ENCODE measurements at places on chromosomes 1 and 21.

DNA sequence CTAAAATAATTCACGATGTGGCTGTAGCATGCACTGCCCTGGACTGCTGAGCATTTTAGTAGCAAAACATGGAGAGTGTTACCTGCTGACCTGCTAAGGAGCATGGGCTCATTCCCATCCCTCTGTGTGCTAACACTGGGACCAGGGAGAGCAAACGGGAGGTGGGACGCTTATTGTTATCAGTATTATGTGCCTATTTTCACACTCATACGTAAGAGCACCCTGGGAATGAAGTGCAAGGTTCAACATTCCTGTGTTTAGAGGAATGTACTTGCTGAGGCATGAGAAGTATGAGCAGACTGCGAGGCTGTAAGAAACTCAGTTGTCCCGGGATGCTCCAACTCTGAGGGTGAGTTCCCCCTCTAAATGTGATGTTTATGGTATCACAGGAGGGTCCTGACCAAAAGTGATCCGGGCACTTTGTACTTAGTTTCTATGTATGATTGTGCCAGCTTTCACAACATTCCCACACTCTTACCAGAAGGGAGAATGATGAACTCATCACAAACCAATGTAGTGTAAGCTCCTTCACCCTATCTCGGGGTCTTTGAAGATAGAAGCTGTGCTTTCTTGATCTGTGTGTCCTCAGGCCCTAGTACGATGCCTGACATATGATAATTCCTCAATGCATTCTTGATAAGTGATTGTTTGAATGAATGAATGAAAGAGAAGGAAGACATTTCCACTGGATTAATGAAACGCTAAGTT is 164.8 kb downstream of the KCNJ6 start:
- no peak for DNase-seq

GRCh38 chr1:107541412-107541811 is 400.6 kb downstream of the NTNG1 start:
- no peak for DNase-seq

DNA sequence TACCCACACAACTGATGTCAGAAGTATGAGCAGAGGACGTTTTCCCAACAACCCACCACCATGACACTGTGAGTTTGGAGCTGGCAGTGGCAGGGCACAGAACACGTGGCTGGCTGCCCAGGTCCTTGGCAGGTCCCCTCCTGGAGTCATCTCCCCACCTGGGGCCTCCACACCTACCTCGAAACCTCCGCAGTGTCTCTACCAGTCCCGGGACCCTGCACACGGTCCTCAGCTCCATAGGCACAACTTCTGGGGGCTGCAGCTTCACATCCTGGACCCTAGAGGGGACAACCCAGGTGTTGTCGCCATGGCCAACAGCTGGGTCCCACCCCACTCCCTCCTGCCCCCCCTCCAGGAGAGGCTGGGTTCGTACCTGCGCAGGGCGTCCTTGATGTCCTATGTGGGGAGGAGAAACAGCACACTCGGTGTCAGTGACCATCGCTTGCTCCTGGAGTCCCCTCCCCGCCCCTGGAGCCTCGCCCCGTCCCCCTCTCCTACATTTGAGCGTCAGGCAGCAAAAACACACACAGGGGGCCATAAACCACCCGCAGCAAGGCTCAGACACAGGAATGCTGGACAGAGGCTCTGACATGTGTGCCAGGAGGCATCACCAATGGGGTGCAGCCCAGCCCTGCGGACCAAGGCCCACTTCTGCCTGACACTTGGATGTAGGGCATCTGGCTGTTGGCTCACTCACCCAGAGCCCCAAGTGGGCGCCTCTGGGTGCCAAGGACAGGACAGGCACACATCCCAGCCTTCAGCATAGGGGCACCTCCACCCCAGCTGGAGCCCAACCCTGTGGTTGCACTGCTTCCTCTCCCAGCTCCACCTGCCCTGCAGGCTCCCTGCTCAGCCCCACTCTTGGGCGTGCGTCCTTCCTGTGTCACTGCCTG is 9.6 kb downstream of the TRIM11 start:
- no peak for DNase-seq

- DNase-seq: no peak
These were observed 39.9 kb downstream of the KIAA1614 start for GRCh38 chr1:180952657-180953013.

GRCh38 chr1:18602533-18603211 is 28.0 kb upstream of the PAX7 start:
- no peak for DNase-seq

DNA sequence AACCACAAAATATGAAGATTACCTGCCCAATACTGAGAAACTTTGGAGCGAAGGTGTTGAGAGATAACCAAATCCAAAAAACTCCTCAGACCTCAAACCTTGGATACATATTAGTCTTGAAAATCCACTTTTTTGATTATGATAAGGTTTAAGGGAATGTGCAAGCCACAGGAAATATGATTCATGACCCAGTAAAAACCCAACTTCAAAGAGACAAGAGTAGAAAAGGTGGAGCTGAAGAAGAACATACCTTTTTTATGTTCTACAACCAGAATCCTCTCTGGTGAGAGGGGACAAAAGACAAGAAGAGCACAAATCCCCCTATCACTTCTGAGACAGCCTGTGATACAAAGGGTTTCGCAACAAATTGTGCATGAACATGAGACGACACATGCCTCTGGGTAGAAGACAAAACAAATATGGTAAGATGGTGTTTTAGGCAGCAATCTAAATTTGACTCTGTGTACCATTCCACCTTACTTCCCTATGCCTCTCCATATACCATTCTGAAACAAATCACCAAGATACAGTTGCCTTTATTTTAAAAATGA is 37.3 kb downstream of the COL24A1 start:
- no peak for DNase-seq

DNA sequence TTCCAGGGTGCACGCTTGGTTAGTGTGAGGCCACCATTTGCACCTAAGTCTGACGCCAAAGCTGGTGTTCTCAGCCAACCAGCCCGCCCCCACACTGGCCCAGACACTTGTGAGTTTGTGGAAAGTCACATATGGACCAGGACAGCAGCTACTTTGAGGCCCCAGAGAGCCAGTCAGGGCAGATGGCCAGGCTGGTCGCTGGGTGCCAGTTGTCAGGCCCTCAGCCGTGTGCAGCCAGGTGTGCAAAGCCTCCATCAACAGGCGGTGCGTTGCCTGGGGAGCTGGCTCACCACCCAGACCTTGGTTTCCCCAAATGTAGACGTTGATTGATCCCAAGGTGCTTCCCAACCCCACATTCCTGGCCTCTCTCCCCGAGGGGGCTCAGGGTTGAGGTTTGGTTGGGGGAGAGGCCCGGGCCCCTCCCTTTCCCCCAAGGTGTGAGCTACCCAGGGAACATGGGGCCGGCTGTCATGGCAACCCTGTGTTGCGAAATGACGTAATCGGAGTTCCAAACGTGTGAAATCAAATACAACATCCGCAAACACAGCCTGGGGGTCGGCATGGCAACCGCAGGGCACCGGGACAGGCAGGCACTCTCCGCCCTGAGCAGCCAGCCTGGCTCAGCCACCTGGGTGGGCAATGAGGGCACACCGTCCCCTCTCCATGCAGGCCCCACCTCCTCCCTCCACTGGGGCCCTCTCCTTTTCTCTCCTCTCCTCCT is 42.2 kb upstream of the WNT4 start:
- DNase-seq: no peak

GRCh38 chr1:71548398-71548890 is 467.6 kb upstream of the ZRANB2 start:
- no peak for DNase-seq

DNA sequence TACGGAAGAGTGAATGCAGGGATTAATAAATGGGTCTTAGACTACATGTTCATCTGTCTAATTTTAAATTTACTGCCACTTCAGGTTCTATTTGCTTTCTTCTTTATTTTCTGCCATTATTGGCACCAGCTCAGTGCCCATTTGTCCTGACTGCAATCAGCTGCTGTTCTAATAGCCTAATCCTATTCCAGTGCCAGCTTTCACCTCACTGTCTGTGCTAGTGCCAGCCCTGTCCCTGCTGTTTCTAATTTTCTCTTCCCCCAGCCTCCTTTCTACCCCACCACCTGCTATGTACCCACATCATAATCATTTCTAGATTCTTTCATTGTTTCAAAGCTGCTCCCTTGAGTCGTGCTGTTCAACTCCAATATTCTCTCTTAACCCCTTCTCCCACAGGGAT is 86.4 kb downstream of the KCNK1 start:
- DNase-seq: no peak

DNA sequence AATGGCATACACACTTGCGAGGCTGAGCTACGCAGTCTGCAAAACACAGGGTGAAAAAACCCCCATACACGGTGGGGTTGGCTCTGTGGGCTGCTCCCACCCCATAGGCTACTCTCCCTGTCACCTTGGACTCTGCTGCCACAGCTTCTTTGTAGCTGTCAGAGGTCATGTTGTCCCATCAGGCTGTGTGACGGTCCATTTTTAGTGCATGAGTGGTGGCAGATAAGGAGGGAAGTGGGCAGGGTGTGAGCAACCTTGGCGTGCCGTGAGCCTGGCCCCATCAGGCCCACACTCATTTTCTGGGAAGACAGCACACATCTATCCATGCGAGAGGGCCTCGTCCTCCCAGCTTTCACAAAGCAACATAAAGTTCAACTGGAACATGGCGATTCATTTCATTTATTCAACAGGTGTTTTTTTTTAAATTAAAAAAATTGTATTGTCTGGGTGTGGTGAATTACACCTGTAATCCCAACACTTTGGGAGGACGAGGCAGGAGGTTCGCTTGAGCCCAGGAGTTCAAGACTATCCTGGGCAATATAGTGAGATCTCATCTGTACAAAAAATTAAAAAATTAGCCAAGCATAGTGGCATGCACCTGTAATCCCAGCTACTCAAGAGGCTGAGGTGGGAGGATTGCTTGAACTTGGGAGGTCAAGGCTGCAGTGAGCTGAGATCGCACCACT is 9.5 kb downstream of the GPR137B start:
- no peak for DNase-seq

- DNase-seq: no peak
These were observed 30.1 kb downstream of the DHX9 start for GRCh38 chr1:182869241-182869666.

DNA sequence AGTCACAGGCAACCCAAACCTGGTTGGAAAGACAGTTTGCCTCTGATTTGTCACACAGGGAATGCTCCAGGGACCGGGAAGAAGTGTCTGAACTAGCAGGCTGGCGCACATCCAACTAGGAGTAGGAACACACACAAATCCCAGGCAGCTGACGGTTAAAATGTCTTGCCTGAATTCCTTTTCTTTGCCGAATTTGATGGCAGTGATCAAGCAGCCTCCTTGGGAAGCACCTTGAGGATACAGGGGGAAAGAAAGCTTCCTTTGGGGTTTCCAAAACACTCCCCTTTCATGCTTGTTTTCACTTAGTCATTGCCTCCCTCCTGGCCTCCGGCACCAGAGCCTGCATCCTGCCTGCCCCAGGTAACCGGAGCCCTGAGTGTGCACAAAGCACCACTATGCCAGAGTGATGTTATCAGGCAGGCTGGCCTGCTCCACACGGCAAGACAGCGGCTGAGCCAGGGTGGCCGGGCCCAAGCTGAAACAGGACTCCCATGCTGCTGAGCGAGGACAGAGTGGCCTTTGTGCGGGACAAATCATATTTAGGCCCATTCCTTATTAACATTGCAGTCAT is 193.8 kb downstream of the LMX1A start:
- DNase-seq: no peak

GRCh38 chr1:184567009-184567408 is 180.2 kb downstream of the C1orf21 start:
- DNase-seq: no peak

DNA sequence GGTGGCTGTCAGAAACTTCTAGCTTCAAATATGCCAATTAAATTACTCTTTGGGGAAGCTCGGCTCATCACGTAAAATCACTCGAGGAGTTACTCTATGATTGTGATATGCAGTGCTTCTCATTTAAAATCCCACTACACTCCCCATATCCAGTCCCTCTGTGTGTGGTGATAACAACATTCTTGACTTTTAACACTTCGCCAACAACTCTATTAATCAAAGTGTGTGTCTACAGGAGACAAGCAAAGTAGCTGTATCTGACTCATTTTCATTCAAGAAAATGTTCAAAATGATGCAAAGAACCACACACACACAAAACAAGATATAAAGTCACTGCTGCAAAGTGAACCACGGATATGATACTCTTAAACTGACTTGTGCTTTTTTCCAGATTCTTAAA is 341.3 kb downstream of the DSCAM start:
- no peak for DNase-seq

DNA sequence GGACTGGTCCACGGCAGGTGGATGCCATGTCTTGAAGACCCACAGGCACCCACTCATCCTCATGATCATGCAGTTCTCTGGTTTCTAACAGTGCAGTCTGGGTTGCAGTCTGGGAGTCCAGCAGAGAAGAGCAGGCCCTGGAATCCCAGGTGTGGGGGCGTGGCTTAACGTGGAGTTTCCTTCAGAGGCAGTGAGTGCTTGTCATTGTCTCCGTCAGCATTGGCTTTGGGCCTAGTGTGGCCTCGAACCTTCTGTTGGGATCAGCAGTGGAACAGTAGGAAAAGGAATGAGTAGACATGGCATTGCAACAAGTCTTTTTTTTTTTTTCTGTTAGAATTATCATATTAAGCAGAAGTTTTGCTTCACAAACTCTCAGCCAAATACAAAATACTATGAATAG is 12.8 kb downstream of the LGALS8 start:
- no peak for DNase-seq

DNA sequence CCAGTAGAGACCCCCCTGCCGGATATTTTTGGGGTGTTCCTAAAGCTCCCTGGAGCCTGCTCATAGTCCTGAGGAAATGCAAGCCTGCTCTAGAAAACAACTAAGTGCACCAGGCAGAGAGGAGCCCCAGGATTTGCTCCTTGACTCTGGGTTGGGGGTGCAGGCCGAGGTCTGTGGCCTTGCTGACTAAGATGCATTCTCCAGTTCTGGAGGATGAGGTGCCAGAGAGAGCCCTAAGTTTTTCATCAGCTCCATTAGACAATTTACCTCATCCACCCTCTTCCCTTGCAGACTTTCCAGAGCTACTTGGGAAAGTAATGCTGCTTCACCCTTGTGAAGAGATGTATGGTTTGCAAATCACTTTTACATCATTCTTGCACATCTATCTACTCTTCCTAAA is 9.1 kb downstream of the TUFT1 start:
- DNase-seq: no peak

DNA sequence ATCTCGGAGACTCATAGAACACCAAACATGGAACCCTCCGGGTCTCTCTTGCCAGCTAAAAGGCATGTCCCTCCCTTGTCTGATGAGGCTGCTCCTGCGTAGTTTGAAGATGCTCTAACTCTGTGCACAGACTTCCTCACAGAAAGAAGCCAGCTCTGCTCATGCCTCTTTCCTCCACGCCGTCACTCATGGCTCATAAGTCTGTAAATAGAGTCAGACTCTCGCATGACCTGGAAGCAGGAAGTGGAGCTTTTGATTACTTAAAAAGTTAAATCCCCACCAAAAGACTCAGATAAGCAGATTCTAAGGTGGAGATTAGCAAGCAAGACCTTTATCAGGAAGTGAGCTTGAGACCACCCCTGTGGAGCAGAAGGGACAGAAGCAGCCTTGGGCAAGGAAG is 171.6 kb downstream of the TRIM33 start:
- no peak for DNase-seq

GRCh38 chr1:163230827-163231226 is 28.1 kb upstream of the RGS5 start:
- no peak for DNase-seq

Measured in stimulated activated CD4-positive, alpha-beta T cell treated with anti-CD3 and anti-CD28 coated beads, Interleukin-12 subunit alpha, Interleukin-12 subunit beta, amount 100 ng/mL, for 48 hours (primary cell).